Activated T-helper 9 cell treated with anti-CD3 and anti-CD28 coated beads, Interleukin-2, amount 50 U/mL, for 16 hours (primary cell): ENCODE measurements at places on chromosomes 1 and 21.
A peak's percentile ranks its signal among the peaks of the same experiment; 100 is the strongest.

- DNase-seq: no peak
These were observed 1293.9 kb downstream of the PLA2G4A start for GRCh38 chr1:188122646-188123045.

DNA sequence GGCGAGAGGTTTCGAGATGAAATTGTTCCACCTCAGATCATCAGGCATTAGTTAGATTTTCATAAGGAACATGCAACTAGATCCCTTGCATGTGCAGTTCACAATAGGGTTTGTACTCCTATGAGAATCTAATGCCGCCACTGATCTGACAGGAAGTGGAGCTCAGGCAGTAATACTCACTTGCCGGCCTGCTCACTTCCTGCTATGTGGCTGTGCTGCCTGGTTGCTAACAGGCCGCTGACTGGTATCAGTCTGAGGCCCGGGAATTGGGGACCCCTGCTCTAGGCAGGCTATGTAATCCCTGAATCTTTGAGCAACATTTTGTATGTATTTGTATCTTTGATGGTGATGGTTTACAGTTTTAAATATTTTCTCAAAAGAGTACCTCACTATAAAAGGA, 32.5 kb downstream of the XKR8 start:
- DNase-seq: peak; percentile 8

DNA sequence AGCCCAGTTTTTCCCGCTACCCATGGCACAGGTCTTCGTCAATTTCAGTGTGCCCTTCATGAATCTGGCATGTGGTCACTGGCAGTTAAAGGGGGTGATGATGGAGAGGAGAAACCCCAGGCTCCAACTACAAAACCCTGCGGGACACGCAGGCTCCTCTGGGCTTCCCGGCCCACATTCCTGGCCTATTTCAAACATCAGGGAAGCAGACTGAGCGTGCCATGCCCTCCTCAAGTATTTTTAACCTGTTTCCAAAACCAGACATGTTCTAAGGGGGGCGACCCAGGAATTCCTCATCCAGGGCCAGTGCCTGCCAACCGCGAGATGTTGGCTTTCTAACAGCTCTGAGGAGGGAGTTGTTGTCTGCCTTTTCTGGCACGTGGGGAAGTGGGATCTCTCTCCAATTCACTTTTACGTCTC, 85.1 kb downstream of the CAPZB start:
- no peak for DNase-seq

GRCh38 chr1:27536767-27537166, 46.8 kb upstream of the WASF2 start:
- DNase-seq: no peak

- no peak for DNase-seq
These were observed 84.9 kb upstream of the ARHGEF16 start for GRCh38 chr1:3369446-3370076.

DNA sequence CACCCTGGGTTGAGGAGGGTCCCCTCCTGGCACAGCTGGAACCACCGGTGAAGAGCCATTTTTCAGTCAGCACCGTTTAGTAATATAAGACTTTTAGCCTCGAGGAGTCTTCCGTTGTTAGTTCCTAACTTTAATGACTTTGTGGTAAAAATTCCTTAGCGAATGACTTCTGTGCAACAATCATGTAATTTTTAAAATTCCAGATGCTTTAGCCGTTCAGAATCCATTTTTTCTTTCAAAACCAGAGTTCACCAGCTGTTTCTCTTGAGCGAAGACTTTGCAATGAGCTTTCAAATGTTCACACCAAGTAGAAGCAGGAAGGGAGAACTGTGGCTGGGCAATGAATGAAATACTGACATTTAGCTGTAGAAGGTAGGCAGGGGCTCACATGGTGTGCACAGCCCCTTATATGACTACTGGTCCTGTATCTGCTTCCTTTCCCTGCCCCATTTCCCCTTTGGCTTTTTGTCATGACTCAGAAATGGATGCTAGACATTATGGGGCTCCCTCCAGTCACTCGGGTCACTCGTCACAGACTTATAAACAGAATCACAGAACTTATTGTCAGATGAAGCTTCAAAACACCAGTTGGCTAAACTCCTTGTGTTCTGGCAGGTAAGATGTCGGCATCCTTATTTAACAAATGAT, 4.1 kb downstream of the DISC1 start:
- no peak for DNase-seq

GRCh38 chr1:166377896-166378295, 211.1 kb upstream of the FAM78B start:
- DNase-seq: no peak

DNA sequence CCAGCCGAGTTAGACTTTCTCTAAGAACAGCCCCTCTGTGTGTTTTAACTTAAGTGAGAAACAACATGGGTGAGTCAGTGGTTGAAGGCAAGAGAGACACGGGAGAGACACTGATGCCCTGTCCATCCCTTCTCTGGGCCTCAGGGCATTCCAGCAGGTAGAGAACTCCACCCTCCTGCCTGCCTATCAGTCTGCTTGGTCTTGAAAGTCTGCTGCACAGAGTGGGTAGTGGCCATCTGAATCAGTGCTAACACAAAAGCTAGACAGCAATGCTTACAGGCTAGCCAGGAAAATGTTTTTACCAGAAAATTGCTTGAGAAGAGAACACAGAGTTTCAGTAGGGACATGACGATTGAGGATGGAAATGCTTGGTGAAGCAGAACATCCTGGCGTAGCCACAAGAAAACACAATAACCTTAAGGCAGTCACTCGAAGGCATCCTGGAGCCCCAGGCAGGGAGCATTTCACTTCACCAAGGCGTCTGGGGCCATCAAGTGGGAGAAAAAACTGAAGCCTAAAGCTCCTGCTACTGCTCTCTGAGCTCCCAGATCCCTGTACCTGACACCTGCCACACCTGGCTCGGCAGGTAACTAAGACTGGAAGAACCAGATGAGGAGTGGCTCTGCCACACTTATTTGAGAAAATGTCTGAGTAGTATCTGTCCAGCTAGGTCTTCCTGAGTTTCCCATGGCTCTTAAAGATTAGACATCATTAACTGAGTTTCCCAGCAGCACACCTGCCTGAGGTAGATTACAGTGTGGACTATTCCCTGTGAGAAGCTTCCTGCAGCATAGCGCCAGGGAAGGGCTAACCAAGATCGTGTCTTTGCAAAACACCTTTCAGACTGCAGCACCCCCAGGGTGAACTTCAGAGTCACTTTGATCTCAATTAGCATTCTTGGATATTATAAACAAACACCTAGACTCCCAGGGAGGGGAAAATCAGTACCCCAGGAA, 18.1 kb upstream of the LBR start:
- no peak for DNase-seq

- DNase-seq: no peak
These were observed 44.6 kb downstream of the MAN1C1 start for GRCh38 chr1:25661043-25661815.

DNA sequence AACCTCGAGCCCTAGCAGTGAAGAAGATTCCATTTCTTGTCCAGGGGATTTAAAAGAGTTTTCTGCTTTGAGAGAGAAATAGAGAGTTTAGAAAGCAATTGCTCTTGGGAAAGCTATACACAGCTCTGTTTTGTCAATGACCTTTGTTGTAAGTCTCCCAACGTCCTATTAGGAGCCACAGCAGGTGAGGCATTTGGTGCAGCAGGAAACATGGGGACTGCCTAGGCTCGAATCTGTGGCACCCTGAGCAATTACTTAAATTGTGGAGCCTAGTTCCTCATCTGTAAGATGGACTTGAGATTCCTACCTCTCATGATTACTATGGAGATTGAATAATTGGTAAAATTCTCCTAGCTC, 8.2 kb downstream of the DCLRE1B start:
- no peak for DNase-seq

- DNase-seq: no peak
These were observed 205.4 kb downstream of the SMYD3 start for GRCh38 chr1:246301553-246302250.

DNA sequence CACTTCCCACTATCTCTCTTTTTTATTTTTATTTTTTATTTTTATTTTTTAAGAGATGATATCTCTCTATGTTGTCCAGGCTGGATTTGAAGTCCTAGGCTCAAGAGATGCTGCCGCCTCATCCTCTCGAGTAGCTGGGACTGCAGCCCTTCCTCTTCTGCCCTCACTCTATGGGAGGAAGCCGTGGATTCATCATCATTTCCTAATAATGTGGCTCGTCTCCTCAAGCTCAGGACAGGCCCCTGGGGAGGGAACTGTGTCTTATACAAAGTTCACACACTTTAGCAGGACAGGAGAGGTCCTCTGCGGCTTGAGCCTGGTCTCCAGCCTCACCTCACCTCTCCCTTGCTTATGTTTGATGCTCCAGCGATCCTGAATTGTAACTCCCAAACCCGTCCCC, 16.5 kb upstream of the IFFO2 start:
- no peak for DNase-seq

GRCh38 chr21:30831194-30831765, 1.7 kb upstream of the KRTAP7-1 start:
- DNase-seq: peak; percentile 2

DNA sequence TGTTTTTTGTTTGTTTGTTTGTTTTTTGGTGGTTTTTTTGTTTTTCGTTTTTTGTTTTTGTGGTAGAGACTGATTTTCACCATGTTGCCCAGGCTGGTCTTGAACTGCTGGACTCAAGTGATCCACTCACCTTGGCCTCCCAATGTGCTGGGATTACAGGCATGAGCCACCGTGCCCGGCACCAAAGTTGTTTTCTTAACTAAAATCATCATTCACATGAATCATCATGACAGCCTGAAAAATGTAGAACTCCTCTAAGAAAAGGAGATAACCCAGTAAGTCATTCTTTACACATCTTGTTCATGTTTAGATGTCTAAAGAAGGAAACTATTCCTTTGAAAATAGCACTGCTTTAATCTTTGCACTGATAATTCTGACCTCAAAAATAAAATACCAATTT, 37.5 kb downstream of the DISP1 start:
- no peak for DNase-seq

DNA sequence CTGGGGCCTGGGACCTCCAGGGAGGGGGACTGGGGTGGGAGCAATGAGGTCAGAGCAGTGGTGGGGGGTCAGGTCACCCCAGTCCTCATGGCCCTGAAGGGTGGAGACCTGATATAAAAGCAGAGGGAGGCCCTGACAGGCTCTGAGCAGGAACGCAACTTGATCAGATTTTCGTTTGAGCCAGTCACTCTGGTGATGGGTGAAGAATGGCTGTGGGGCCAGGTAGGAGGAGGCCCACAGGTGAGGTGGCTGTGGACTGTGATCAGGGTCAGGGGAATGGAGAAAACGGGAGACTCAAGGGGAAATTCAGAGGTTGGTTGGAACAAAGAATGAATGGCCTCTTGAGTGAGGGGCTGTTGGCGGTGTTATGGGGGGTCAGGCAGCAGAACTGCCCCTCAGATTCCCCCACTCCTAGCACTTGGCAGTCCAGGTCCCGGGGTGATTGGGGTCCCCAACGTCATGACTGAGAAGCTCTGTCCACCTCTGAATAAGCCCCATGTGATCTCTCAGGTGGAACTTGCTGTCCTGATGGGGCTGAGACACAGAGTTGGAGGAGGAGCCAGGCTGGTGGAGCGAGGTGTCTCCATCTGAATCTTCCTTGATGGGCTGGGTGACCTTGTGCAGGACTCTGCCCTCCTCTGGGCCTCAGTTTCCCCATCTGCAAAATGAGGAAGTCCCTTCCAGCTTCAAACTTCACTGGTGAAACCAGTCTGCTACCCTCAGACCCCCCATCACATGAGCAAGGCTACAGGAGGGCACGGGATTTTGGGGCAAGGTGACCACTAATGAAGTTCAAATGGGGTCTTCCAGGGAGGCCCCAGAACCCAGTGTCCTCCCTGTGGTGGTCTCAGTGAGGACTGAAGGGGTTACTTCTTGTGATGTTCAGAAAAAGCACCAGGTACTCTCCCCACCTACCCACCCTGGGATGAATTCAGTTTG, 683.0 kb downstream of the MATN1 start:
- DNase-seq: no peak

- DNase-seq: no peak
These were observed 333.6 kb downstream of the DUSP10 start for GRCh38 chr1:221408117-221408803.

DNA sequence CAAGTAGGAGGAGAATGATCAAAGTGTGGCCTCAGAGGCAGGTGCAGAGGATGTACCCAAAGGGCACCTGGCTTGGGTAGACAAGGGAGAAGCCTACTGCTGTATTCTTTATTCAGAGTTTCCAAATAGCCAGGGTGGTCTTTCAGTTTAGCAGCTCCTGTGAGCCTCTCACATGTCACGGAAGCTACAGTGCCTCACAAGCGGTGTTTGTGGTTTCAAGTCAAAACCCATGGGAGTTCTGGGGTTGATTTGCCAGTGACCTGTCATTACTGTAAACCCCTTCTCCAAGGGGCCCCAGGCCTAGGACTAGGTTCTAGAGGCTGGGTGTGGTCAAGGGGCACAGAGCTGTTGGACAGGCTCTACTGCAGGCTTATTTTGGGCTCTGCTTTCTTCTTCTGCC, 10.2 kb upstream of the IL10 start:
- no peak for DNase-seq

DNA sequence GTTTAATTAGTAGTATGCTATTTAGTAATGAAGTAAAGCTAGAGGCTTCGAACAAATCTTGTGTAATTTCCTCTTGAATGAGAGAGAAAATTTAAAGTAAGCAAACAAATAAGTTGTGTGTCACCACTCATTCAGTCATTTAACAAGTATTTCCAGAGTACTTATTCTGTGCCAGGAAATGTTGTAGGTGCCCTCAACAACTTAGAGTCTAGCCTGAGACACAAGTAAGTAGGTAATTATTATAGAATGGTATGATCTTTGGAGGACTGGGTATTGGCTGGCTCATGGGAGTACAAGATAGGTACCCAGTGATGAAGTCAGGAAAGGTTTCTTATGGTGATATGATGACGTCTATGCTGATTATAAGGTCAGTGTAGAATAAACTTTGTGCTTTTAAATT, 17.4 kb upstream of the METTL18 start:
- DNase-seq: no peak

GRCh38 chr1:15799004-15799867, 8.2 kb downstream of the UQCRHL start:
- DNase-seq: no peak

- DNase-seq: no peak
These were observed 356.7 kb upstream of the TMPRSS15 start for GRCh38 chr21:18760247-18760646.

DNA sequence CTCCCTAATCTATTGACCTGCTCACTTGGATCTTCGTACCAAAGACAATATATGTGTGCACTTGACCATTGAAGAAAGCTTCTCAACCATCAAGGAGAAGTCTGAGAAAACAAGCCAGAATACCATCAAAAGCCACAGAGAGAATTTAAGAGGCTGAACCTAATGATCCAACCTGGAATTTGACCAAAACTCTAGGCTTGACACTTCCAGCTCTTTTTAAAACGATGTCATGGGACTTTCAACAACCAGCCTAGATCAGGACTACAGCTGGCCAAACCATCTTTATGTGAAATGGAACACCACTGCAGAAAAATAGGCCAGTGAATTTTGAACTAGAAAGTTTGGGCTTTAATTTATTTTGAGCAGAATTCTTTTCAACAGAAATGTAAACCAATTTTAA, 444.4 kb downstream of the LTN1 start:
- no peak for DNase-seq
